ENCODE measurements at places on chromosomes 6 and 20.

- DNase-seq: no peak
These were observed 1117.7 kb upstream of the MAP3K7 start for GRCh38 chr6:91704531-91704930.

DNA sequence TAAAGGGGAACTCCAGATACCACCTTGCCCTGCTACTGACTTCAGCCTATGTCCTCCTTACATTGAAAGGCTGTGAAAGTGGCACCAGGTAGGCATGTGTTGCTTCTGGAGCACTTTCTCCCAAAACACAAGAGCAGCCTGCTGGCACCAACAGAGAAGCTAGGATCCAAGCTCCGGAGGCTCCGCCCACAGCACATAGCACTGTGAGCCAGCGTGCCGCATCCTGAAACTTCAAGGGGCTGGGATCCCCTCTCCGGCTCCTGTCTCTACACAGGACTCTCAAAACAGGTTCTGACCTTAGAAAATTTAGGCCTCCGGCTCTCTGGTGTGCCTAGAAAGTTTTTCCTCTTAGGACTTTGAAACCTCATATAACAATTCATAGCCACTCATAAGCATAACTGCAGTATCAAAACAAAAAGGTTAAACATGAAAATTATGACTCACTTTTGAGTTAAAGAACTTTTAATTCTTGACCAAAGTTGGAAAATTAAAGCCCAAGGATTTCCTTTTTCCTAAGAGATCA, 41.1 kb downstream of the EZR start:
- no peak for DNase-seq

GRCh38 chr6:164195942-164196281, 781.4 kb downstream of the QKI start:
- DNase-seq: no peak

- no peak for DNase-seq
These were observed 27.3 kb upstream of the TCFL5 start for GRCh38 chr20:62888910-62889309.

GRCh38 chr6:13188306-13188705, 140.0 kb downstream of the TBC1D7 start:
- no peak for DNase-seq

GRCh38 chr6:132007474-132008190, 56.5 kb upstream of the CCN2 start:
- DNase-seq: no peak

- DNase-seq: peak; percentile 52
These were observed 22.4 kb downstream of the ZNF311 start for GRCh38 chr6:28982476-28983266.

DNA sequence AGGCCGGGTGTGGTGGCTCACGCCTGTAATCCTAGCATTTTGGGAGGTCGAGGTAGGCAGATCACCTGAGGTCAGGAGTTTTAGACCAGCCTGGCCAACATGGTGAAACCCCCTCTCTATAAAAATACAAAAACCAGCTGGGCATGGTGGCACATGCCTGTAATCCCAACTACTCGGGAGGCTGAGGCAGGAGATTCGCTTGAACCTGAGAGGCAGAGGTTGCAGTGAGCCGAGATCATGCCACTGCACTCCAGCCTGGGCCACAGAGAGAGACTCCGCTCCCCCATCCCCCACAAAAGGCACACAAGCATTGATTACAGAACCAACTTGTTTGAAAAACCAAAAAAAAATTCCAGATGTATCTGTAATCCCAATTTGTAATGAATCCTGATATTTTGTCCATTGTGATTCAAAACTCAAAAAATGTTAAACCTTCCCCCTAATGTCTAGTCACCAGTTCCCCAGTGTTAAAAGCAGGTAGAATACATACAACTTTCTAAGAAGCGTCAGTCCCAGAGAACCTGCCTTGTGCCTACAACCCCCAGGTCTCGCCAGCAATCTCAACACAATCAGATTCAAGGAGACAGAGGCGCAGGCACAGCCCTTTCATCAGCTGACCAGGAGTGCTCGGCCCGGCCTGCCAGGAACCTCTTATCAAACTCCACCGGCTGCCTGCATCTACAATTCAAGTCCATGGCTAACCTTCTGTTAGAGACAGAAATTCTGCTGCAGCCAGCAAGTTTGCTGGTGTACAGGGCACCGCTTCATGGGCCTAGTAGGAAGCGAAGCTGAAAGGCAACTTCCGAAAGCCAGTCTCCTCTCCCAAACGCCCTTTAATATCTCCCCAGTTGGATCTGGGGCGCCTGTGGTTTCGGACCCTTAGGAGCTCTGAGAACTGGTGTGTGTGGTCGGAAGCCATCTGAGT, 2.1 kb downstream of the EZR start:
- peak; percentile 50 for DNase-seq

DNA sequence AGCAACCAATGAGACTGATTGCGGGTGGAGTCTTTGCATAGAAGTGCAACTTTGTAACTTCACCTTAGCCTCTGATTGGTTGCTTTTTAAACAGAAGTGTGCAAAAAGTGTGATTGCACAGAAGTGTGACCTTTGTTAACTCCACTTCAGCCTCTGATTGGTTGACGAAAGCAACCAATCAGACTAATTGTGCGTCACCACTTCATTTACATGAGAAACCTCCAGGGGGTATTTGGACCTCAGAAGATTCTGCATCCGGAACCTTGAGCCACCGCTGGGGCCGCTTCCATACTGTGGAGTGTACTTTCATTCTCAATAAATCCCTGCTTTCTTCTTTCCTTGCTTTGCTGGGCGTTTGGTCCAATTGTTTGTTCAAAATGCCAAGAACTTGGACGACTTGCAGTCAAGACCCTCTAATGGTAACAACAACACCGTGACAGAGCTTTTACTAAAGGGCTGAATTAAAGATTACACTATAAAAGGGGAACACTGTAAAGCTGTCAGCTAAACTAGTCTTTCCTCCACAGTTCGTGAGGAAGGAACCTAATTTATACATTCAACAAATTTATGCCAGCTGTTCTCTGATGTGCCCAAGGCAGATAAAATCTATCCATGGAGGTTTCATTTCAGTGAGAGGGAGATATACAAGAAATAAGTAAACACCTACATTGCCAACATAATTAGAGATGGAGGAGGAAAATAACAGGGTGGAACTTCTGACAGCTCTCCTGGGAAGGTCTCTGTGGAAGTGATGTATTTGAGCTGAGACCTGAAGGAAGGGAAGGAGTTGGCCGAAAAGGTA, 1.4 kb upstream of the HECA start:
- no peak for DNase-seq

- no peak for DNase-seq
These were observed 25.1 kb downstream of the RGS17 start for GRCh38 chr6:153106021-153106420.

DNA sequence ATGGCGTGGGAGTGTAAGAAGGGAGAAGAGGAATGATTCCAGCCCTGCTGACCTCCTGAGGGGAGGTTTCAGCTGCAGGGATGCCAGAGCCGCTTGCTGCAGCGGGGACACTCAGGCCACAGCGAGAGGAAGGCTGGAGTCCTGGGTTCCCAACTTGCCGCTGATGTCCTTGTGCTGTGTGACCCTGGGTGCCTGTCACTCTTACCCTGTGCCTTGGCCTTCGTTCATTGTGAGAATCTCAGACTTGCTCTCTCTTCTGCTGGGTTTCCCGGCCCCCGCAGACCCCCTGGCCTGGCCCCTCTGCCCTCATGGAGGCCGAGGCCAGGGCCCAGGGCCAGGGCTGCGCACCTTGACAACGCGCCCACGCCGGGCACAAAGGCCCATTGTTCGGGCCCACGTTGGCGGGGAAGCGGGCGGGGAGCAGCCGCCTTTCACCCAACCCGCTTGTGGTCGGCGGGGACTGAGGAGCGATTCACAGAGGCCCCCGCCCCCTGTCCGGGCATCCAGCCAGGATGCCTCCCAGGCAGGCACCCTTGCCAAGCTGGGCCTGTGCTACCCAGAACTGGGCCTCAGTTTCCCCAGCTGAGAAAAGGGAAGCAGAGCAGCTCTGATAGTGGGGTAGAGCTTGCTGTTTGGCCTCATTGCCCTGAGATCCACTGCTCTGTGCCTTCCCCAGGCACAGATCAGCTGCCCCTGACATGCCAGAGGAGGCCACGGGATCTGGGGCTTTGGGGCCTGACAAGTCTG, 52.4 kb downstream of the CEBPB start:
- no peak for DNase-seq

- DNase-seq: no peak
These were observed 41.7 kb downstream of the CTNNBL1 start for GRCh38 chr20:37735541-37735940.
